ENCODE measurements at places on chromosomes 6 and 20. TPM values are rescaled to one million over a fixed set of nuclear protein-coding genes. Genes with fewer than 3 reads are reported as not detected.

Gene TFAP2B
- 8.9 TPM for total RNA-seq

Gene TMEM217
- not detected for total RNA-seq

Gene KIF13A
- total RNA-seq: 12.6 TPM

Gene TPD52L1
- total RNA-seq: 44.5 TPM

Gene ACTL10
- total RNA-seq: 9.6 TPM

Gene AIF1
- total RNA-seq: not detected

Gene ECT2L
- total RNA-seq: not detected

Gene SEL1L2
- total RNA-seq: not detected

Gene PRSS35
- total RNA-seq: 0.23 TPM

Gene KCNK5
- 7.8 TPM for total RNA-seq

Gene RAB44
- total RNA-seq: 0.11 TPM

Gene JAG1
- 27.2 TPM for total RNA-seq

Gene SCGN
- not detected for total RNA-seq

Gene BPIFB1
- total RNA-seq: 0.24 TPM

Gene RBM24
- total RNA-seq: 1.5 TPM

Gene PBOV1
- not detected for total RNA-seq

Gene DSE
- total RNA-seq: 3.6 TPM

Gene DLL1
- 0.19 TPM for total RNA-seq

Gene MRPL18
- 92.5 TPM for total RNA-seq

Gene RGS17
- 2.1 TPM for total RNA-seq

Gene MYL9
- 3.2 TPM for total RNA-seq

Gene OPN5
- total RNA-seq: not detected

Gene RIMS1
- total RNA-seq: 1.5 TPM

Gene E2F1
- total RNA-seq: 45.6 TPM

Gene RIPOR3
- total RNA-seq: 0.05 TPM

Gene PTK6
- 0.24 TPM for total RNA-seq

Gene PSORS1C1
- total RNA-seq: 1.1 TPM

Gene SLC44A4
- total RNA-seq: not detected

Gene BTNL2
- not detected for total RNA-seq

Gene MLN
- not detected for total RNA-seq

Gene GJA1
- not detected for total RNA-seq

Gene OOEP
- not detected for total RNA-seq

Gene ZNF165
- 0.87 TPM for total RNA-seq

Gene NINL
- 2.7 TPM for total RNA-seq

Gene LY6G6C
- total RNA-seq: not detected

Gene METTL24
- not detected for total RNA-seq

Gene RBM12
- total RNA-seq: 61.0 TPM

Gene COL10A1
- total RNA-seq: not detected
